Osteocyte (in vitro differentiated cells): ENCODE measurements at places on chromosomes 6 and 20.

GRCh38 chr6:11811644-11812264, 33.2 kb upstream of the ADTRP start:
- no peak for DNase-seq

DNA sequence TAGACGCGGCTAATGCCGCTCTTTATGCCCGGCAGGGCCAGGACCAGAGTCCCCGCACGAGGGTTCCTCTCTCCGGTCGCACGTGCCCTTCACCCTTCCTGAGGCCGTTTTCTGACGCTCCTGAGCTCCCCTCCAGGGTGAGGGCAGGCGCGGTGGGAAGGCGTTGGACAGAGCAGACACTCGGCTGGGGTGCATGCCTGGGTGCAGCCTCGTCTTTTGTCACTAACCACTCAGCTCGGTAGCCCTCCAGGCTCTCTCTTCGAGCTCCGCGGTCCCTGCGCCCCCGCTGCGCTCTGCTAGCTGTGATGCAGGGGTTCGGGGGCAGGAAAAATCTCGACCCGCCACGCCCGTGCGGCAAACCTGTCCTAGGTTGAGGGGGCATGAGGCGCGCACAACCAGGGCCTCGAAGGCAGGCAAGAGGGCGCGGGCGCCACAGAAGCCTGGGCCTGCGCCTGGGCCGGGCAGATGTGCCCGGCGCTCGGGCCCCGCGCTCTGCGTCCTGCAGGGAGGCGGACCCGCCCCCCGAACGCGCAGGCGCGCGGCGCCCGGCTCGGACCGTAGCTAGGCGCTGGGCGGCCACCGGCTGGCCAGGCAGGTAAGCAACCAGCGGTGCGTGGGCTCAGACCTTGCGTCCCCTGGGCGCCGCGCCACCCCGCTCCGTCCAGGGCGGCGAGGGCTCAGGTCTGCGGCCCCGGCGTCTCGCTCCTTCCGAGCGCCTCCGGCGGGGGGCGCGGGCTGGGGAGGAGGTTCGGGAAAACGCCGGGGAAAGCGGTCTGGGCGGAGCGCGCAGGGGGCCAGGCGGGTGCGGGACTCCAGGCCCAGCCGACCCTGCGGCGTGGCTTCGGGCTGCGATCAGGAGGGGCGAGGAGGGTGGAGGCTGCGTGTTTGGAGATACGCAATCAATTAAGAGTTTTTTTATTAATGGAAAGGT, at the start of gene L3MBTL1:
L3MBTL1 (plus strand) TSS at position 548 of the 931 bp plus-strand sequence. CDS start 5,807 bp downstream, outside the sequence.
- no peak for DNase-seq

GRCh38 chr6:15508441-15508871, 154.4 kb downstream of the DTNBP1 start:
- no peak for DNase-seq

DNA sequence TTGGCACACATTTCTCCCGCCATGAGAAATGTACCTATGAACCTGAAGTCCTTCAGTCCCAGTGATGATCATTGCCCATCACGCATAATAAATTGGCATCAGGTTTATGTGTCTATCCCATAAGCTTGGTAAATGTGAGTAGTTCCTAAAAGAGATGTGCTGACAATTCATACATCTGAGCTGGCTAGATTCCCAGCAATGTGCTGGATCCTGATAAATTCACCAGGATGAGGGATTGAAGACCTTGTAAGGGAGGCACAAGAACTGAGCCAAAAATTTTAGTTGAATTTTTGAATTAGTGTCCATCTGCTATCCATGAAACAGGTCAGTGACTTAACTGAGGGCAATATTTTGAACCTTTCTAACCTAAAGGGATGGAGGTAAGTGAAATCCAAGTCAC, 267.9 kb upstream of the CITED2 start:
- DNase-seq: no peak

- no peak for DNase-seq
These were observed 173.2 kb downstream of the TMEM242 start for GRCh38 chr6:157150076-157150475.

DNA sequence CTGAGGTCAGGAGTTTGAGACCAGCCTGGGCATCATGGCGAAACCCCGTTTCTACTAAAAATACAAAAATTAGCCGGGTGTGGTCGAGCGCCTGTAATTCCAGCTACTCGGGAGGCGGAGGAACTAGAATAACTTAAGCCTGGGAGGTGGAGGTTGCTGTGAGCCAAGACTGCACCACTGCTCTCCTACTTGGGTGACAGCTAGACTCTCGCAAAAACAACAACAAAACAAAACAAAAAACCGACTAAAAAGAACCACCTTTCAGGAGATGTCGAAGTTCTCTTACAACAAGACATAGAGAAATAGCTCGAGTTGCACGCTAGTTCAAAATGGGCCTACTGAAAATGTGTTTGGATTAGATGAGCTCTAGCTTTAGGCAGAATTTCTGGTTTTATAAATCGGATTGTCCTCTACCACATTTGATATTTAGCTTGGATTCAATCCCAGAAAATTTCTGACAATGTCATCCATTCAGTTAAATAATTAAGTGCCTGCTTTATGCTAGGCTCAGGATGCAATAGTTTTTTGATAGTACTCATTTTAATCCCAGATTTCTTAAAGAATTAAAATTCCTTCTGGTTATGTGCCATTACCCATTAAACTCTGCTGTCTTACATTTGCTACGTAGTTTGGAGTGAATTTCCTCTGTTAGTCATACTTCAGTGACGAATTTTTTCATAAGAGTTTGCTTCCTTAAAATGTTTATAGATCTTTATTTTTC, 137.5 kb upstream of the SHLD1 start:
- peak; percentile 62 for DNase-seq

DNA sequence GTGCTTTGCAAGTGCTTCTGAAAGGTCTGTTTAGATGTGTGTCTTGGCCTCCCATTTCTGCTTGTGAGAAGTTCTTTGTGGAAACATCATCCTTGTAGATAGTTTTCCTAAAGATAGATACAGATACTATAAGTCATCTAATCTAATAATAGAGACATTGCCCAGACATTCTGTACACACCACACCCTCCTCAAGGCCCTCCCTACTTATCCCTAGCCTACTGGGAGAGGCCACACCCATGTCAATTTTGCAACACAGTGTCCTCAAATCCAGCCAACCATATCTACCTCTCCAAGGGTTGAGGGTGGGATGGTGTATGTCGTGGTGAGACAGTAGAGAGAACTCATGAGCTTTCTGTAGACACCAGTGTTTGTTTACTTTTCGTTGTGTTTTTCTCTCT, 6.2 kb downstream of the KDM1B start:
- no peak for DNase-seq

- no peak for DNase-seq
These were observed 108.7 kb upstream of the CNKSR3 start for GRCh38 chr6:154619146-154619545.

GRCh38 chr6:13012296-13012695, 295.7 kb downstream of the PHACTR1 start:
- no peak for DNase-seq

DNA sequence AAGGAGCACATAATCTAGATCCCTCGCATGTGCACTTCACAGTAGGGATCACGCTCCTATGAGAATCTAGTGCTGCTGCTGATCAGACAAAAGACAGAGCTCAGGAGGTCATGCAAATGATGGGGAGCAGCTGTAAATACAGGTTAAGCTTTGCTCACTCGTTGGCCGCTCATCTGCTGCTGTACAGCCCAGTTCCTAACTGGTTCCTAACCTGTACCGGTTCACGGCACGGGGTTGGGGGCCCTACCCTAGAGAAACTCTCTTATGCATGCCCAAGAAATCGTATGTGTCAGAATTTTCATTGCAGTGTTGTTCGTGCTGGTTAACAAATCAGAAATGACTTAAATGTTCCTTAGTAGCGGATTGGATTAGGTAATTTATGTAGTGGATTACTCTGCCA, 116.1 kb downstream of the CDH26 start:
- DNase-seq: no peak

DNA sequence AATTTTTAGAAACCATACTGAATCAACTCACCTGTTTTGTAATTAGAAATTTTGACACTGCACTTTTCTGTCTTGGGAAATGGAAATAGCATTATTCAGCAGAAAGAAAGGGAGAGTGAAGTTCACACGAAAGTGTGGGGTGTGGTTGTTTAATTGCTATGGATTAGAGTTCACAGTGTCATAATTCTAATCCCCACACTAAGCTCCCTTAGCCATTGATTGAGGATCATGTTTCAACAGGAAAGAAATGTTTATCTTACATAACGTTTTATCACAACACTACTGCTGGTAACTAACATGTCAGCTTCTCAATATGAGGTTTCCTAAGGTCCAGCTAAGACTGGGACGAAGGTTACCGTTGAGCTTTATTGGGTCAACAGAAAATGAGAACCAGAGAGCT, 31.4 kb upstream of the GSTA5 start:
- no peak for DNase-seq

DNA sequence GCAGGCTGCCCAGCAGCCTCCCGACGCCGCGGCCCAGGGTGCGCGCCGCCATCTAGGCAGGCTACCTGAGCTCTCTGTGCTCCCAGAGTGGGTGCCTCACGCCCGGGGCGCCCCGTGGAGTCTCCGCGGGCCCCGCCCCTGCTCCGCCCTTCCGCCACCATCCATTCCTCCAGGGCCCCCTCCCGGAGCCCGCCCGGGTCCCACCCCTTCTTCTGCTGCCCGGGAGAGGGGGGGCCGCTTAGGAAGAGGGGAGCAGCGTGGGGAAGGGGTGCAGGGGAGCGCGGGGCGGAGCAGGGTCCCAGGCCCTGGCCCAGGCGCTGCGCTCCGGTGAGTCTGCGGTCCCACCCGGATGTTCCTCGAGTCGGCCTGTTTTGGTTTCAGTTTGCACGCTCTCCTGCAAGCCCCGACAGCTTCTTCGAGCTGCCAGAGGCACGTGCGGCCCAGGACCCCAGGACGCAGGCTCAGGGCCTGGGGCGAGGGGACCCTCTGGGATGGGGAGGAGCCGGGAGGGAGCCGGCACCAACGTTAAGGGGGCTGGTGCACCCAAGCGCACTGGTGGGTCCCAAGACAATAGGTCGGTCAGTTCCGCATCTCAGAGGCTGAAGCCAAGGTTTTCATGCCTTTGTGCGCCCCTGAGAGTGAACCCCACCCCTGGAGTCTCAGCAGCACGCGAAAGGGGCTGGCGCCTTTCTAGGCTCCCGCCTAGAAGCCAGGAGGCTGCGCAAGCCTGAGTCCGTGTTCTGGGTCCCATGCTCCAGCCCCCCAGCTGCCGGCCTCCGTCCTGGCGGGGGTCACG, at the start of gene ACSS1:
ACSS1 (minus strand) TSS at position 89 of the 796 bp plus-strand sequence; CDS start at position 52, 37 bp downstream.
- no peak for DNase-seq

DNA sequence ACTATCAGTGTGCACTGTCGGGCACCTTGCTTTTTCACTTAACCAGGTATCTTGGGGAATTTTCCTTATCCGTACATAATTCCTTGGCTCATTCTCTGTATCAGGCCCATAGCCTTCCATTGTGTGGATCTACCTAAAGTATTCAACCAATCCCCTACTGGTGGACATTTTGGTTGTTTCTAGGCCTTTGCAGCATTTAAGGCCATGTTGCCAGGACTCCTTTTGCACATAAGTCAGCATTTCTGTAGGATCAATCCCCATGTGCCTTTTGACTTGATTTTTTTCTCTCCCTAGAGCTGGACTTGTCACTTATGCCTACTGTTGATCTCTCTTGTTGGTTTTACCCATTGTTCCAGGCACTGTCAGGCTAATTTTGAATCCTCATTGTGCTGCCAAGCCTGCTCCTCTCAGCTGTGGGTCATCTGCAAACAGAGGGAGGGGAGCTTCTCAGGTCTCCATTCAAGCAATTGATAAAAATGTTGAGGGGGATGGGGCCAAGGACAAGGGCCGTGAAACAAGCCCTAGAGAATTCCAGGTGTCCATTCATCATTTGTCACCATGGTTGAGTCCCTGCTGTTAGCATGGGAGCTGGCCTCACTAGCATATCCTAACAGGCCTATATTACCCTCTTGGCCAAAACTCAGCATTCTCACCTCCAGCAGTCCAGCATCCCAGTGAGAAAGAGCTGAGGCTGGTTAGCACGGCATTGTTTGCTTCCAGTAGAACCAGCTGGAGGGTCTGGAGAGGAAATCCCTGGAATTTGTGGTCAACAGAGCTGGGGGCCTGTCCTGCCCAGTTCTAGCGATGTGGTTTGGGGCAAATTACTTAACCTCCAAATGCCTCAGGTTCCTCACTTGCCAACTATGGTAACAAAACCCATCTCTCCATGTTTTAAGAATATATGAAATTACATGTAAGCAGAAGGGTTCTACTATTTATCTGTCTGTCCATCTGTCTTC, 178.4 kb downstream of the MRPL14 start:
- no peak for DNase-seq

DNA sequence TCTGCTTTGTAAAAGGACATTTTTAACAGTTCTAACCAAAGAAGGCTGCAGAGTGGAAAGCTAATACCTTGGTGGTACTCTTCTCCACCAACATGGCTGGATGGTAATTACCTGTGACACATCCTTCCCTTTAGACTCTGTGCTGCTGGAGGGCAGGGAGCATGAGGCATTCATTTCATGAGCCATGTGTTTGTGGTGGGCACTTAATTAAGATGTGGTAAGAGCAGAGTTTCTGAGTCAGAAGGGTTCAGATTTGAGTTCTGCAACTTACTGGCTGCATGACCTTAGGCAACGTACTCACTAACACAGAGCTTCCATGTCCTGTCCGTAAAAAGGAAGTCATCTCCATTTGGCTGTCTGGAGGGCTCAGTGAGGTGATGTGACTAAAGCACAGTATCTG, 9.1 kb upstream of the ZNF133 start:
- DNase-seq: no peak

DNA sequence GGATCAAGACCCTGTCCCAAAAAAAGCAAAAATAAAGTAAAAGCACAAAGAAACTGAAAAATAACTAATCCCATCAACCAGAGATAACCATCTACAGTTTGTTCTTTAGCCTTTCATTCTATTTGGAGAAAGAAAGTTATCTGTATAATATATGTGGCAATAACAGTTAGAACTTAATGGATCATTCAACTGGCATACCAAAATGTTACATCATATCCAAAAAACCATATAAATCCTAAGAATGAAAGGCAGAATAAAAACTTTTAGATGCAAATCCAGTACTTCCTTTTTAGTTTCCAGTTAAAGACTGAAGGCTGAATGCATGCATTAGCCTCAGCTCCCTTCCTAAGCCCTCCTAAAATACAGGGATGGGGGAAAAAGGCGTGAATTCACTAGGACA, 25.2 kb downstream of the ILRUN start:
- DNase-seq: no peak

GRCh38 chr20:32010666-32011065, 428 bp downstream of the CCM2L start:
- DNase-seq: no peak

DNA sequence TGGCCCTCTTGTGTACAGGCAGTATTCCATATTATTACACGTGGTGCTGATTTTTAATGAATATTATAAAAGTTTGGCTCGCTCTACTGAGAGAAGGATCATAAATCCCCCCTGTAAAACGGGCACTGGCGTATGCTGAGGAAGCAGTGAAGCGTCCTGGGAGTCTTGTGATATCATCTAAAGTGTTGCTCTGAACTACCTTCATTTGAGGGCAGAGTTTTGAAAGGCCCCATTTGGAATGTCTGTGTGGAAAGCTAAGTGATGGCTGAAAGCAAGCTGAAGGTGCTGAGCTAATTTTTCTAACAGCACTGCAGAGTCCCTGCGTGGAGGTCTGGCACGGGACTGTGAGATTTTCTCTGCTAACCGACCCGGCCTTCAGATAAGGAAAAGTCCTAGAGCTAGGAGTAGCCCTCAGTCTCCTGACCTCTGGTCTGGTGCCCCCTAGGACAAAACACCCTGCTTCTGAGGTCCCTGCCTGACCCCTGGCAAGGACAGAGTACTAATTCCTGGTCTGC, 1.3 kb upstream of the BACH2 start:
- DNase-seq: no peak

GRCh38 chr20:38649275-38649891, 47.8 kb downstream of the ARHGAP40 start:
- no peak for DNase-seq
